Naive thymus-derived CD8-positive, alpha-beta T cell (primary cell): ENCODE measurements at places on chromosomes 11 and 22. TPM values are rescaled to one million over a fixed set of nuclear protein-coding genes. Genes with fewer than 3 reads are reported as not detected.

- DNase-seq = no peak
- H3K36me3 ChIP-seq = peaks cover 56% of the 10 kb centered on the region
- no peak overlapping the region for H3K4me3 ChIP-seq
- H3K27ac ChIP-seq = no peak overlapping the region
- H3K27me3 ChIP-seq = no peaks in the 10 kb centered on the region
- H3K4me1 ChIP-seq = no peaks in the 10 kb centered on the region
These were observed 36.5 kb downstream of the NADSYN1 start for GRCh38 chr11:71489311-71490043.

GRCh38 chr22:37484480-37485394 lies 1.4 kb downstream of the MFNG start:
- peak overlapping the region; percentile 93 for H3K4me3 ChIP-seq
- peaks cover 64% of the 10 kb centered on the region for H3K4me1 ChIP-seq
- H3K27ac ChIP-seq = peak overlapping the region; percentile 93
- DNase-seq = peak; percentile 85

DNA sequence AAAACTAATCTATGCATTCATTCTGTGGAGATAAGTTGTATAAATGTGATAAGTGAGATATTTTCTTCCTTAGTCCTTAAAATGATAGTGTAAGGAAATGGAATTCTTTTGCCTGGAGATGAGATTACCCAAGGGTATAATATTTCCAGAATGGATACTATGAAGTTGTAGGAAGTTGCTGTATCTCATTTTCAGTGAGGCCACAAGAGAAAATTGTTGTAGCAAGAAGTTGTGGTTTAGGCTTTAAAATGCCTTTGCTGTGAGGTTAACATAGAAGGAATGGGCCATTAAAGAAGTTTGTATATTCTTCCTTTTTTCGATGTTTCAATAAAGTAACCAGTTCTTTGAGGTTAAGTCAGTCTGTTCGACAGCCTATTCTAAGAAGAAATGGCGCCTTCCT lies 50.7 kb upstream of the LIN7C start:
- H3K27me3 ChIP-seq = no peaks in the 10 kb centered on the region
- H3K36me3 ChIP-seq = peaks cover 7% of the 10 kb centered on the region
- H3K4me1 ChIP-seq = no peaks in the 10 kb centered on the region
- no peak for DNase-seq
- no peak overlapping the region for H3K27ac ChIP-seq

- peaks cover 7% of the 10 kb centered on the region for H3K27me3 ChIP-seq
- H3K4me1 ChIP-seq = peaks cover 6% of the 10 kb centered on the region
- no peak overlapping the region for H3K27ac ChIP-seq
- H3K36me3 ChIP-seq = no peaks in the 10 kb centered on the region
- H3K4me3 ChIP-seq = no peak overlapping the region
These were observed 60.2 kb downstream of the SMIM38 start for GRCh38 chr11:69215784-69216415.

GRCh38 chr11:10414659-10415058 lies 40.4 kb upstream of the AMPD3 start:
- H3K4me1 ChIP-seq = peaks cover 7% of the 10 kb centered on the region
- H3K4me3 ChIP-seq = peak overlapping the region; percentile 33
- no peak for DNase-seq
- H3K27me3 ChIP-seq = no peaks in the 10 kb centered on the region
- no peaks in the 10 kb centered on the region for H3K36me3 ChIP-seq
- H3K27ac ChIP-seq = no peak overlapping the region

- H3K4me3 ChIP-seq = no peak overlapping the region
- H3K27me3 ChIP-seq = no peaks in the 10 kb centered on the region
- H3K4me1 ChIP-seq = peaks cover 9% of the 10 kb centered on the region
- H3K27ac ChIP-seq = no peak overlapping the region
- DNase-seq = no peak
These were observed 99.4 kb downstream of the RELT start for GRCh38 chr11:73475549-73476095.

DNA sequence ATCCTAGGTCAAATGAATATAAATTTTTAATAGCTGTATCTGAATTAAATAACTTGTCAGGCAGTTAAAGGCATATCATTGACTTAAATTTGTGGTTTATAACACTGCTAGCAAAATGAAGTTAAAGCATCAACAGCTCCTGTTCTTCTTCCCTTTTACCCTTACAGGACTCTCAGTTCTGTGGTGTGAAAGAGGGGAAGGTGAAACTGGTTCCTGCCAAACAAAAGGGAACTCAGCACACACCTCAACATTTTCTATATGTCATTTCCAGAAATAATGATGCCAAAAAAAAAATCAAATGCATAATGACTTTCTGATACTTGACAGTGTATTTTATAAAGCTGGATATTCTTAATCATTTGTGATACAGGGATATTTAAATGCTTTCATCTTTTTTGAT lies 21.2 kb downstream of the ARL14EP start:
- no peak overlapping the region for H3K27ac ChIP-seq
- no peak overlapping the region for H3K4me3 ChIP-seq
- DNase-seq = no peak

DNA sequence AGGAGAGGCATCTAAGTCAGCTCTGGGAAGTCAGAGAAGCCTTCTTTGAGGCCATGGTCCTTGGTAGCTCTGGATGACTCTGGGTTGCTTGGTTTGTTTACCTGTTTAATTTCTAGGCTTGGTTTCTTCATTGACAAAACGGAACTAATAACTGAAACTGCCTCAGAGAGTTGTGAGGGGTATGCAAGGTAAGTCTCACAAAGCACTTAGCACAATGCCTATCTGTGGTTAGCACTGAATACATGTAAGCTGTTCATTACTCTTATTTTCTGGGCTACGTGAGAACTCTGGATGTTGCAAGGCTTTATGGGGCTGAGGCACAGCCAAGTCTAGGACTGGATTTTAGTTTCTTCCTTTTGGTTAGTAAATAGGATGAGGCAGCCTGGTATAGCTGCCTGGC lies 225.8 kb upstream of the NCAM1 start:
- peaks cover 27% of the 10 kb centered on the region for H3K27me3 ChIP-seq
- H3K4me3 ChIP-seq = no peak overlapping the region
- DNase-seq = no peak
- H3K27ac ChIP-seq = no peak overlapping the region
- H3K36me3 ChIP-seq = no peaks in the 10 kb centered on the region
- H3K4me1 ChIP-seq = no peaks in the 10 kb centered on the region

GRCh38 chr11:32939046-32939445 lies 46.4 kb downstream of the QSER1 start:
- H3K36me3 ChIP-seq = peaks cover 22% of the 10 kb centered on the region
- no peaks in the 10 kb centered on the region for H3K27me3 ChIP-seq
- DNase-seq = no peak
- H3K27ac ChIP-seq = no peak overlapping the region
- H3K4me1 ChIP-seq = peaks cover 10% of the 10 kb centered on the region
- no peak overlapping the region for H3K4me3 ChIP-seq

DNA sequence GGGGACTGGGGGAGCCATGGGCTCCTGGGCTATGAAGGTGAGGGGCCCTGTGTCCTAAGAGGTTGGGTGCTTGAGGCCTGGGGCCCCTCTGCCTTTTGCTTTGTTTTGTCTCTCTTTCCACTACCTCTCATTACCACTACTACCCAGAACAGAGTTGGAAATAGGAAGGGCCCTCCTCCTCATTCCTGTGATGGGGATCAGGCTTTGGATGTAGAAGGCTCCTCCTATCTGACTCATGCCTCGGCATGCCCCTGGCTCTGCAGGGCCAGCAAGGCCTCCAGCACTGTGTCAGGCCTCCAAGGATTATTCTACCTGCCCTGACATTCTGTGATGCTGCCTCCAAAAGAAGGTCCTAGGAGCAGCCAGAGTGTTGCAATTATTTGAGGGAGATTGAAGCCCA lies 766 bp downstream of the IZUMO1R start:
- no peaks in the 10 kb centered on the region for H3K4me1 ChIP-seq
- no peak overlapping the region for H3K4me3 ChIP-seq
- peaks cover 19% of the 10 kb centered on the region for H3K27me3 ChIP-seq
- no peaks in the 10 kb centered on the region for H3K36me3 ChIP-seq

- no peak overlapping the region for H3K27ac ChIP-seq
- H3K27me3 ChIP-seq = no peaks in the 10 kb centered on the region
- H3K36me3 ChIP-seq = peaks cover 41% of the 10 kb centered on the region
- peaks cover 53% of the 10 kb centered on the region for H3K4me1 ChIP-seq
- DNase-seq = no peak
These were observed 2.4 kb downstream of the CASP1 start for GRCh38 chr11:105032495-105032894.

GRCh38 chr11:57124917-57125316 lies 56.8 kb upstream of the LRRC55 start:
- H3K4me3 ChIP-seq = no peak overlapping the region
- DNase-seq = no peak
- H3K4me1 ChIP-seq = peaks cover 8% of the 10 kb centered on the region
- no peaks in the 10 kb centered on the region for H3K36me3 ChIP-seq
- no peak overlapping the region for H3K27ac ChIP-seq

DNA sequence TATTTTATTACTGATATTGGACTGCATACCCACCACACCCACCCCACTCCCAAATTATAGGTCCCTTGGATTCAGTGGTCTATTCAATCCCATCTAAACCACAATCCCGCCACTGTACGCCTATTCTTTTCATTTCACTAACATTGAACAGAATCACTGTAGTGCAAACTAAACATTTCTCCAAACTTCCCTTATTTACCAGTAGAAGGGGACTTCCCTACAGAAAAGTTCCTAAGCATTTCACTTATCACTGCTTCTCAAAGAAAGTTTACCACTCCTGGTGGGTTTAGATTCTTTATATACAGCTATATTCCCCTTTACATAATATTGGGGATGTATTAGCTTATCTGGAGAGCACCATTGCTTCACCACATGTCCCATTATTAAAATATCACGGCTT lies 29.3 kb downstream of the OR8B12 start:
- peaks cover 38% of the 10 kb centered on the region for H3K27me3 ChIP-seq
- no peaks in the 10 kb centered on the region for H3K36me3 ChIP-seq
- H3K4me1 ChIP-seq = no peaks in the 10 kb centered on the region
- no peak overlapping the region for H3K4me3 ChIP-seq

- H3K4me1 ChIP-seq = peaks cover 8% of the 10 kb centered on the region
- H3K4me3 ChIP-seq = no peak overlapping the region
- H3K27me3 ChIP-seq = peaks cover 14% of the 10 kb centered on the region
- no peak overlapping the region for H3K27ac ChIP-seq
- H3K36me3 ChIP-seq = no peaks in the 10 kb centered on the region
These were observed 96.1 kb upstream of the AKIP1 start for GRCh38 chr11:8814923-8815240.

GRCh38 chr11:110182886-110183285 lies 89.7 kb downstream of the ZC3H12C start:
- H3K36me3 ChIP-seq = no peaks in the 10 kb centered on the region
- no peak overlapping the region for H3K27ac ChIP-seq
- no peak for DNase-seq
- peaks cover 5% of the 10 kb centered on the region for H3K27me3 ChIP-seq
- H3K4me3 ChIP-seq = no peak overlapping the region

DNA sequence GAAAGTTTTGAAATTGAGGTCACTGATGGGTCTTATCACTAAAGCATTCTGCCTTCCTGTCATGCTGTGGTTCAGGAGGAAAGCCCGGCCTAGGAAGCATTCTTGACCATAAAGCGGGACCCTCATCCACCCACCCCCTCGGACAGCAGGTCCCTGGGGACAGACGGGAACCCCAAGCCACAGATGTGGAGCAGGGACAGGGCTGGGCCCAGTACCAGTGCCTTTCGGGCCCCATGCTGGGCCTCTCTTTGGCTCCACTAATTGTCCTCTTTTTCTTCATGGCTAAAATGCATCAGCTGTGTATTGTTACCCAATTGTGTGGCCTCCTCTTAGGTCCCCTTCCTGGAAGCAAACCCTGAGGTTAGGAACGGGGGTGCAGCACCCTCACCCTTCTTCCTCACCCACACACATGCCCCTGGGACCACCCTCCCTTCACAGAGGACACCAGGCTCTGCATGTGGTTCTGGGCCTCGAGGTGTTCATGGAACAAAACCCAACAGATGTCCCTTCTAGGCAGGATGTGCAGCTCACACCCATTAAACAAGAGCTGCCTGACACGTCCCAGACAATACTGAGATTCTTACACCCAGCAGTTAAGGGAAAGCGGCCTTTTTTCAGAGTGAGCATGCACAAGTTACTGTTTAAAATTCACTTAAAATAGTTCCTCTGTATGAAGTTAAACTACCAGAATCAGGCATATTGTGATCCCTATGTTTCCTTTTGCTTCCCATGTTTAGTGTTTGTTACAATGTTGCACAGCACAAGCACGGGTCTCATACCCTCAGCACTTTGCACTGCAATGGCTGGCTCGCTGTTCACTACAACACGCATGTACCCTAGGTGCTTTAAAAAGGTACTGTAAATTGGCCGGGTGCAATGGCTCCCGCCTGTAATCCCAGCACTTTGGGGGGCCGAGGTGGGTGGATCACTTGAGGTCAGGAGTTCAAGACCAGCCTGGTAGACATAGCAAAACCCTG lies 807.6 kb downstream of the BRD1 start:
- H3K27ac ChIP-seq = no peak overlapping the region
- H3K4me1 ChIP-seq = no peaks in the 10 kb centered on the region
- no peaks in the 10 kb centered on the region for H3K27me3 ChIP-seq
- no peak overlapping the region for H3K4me3 ChIP-seq
- no peak for DNase-seq

DNA sequence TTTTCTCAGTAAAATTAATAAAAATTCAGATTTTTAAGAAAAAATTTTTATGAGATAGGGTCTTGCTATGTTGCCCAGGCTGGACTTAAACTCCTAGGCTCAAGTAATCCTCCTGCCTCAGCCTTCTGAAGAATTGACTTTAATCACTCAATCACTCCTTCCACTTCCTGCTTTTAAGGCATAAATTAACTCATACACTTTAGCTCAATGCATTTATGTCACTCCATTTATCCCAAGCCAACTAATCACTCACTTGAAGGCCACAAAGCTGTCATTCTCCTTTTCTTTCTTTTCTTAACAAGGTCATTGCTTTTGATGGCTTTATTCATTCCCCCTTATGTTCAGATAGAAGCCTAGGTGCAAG lies 877 bp downstream of the ALG9 start:
- H3K36me3 ChIP-seq = peaks cover 44% of the 10 kb centered on the region
- H3K27ac ChIP-seq = peak overlapping the region; percentile 87
- no peak for DNase-seq
- peaks cover 12% of the 10 kb centered on the region for H3K4me1 ChIP-seq
- H3K4me3 ChIP-seq = peak overlapping the region; percentile 95

GRCh38 chr11:31813391-31814175 lies 2.5 kb upstream of the PAX6 start:
- H3K4me3 ChIP-seq = peak overlapping the region; percentile 84
- no peak overlapping the region for H3K27ac ChIP-seq
- H3K27me3 ChIP-seq = peaks cover 67% of the 10 kb centered on the region

The OR8G5 gene
- not detected for total RNA-seq

The PGA4 gene
- total RNA-seq = not detected

The IGSF22 gene
- 5.4 TPM for total RNA-seq

The NNMT gene
- not detected for total RNA-seq

The UQCR10 gene
- 59.7 TPM for total RNA-seq

The TPP1 gene
- total RNA-seq = 130 TPM

The ZNF214 gene
- not detected for total RNA-seq

The GLYAT gene
- not detected for total RNA-seq

The OR5B21 gene
- total RNA-seq = 0.94 TPM

The CHRM1 gene
- total RNA-seq = not detected

The RRP8 gene
- total RNA-seq = 35.7 TPM
